Activated CD4-positive, alpha-beta T cell treated with anti-CD3 and anti-CD28 coated beads for 36 hours (primary cell): ENCODE measurements at places on chromosomes 3 and 15. TPM values are rescaled to one million over a fixed set of nuclear protein-coding genes. Genes with fewer than 3 reads are reported as not detected.
A peak's percentile ranks its signal among the peaks of the same experiment; 100 is the strongest.

- peaks cover 6% of the 10 kb centered on the region for H3K27me3 ChIP-seq
- H3K4me3 ChIP-seq, result no peak overlapping the region
- H3K4me1 ChIP-seq, result peaks cover 36% of the 10 kb centered on the region
- no peaks in the 10 kb centered on the region for H3K36me3 ChIP-seq
- peak; percentile 87 for DNase-seq
- no peak overlapping the region for H3K27ac ChIP-seq
These were observed 130.2 kb upstream of the TPRG1 start for GRCh38 chr3:189041482-189042090.

- no peak overlapping the region for H3K4me3 ChIP-seq
- H3K27ac ChIP-seq, result no peak overlapping the region
- H3K27me3 ChIP-seq, result no peaks in the 10 kb centered on the region
- no peaks in the 10 kb centered on the region for H3K4me1 ChIP-seq
These were observed 24.2 kb downstream of the PFKFB4 start for GRCh38 chr3:48532271-48532976.

Gene CISH
- total RNA-seq, result 265 TPM

Gene PLIN1
- total RNA-seq, result 0.41 TPM

Gene ARL6IP5
- 60.4 TPM for total RNA-seq

Gene CCDC39
- total RNA-seq, result not detected

Gene RPL4
- total RNA-seq, result 4,959 TPM

DNA sequence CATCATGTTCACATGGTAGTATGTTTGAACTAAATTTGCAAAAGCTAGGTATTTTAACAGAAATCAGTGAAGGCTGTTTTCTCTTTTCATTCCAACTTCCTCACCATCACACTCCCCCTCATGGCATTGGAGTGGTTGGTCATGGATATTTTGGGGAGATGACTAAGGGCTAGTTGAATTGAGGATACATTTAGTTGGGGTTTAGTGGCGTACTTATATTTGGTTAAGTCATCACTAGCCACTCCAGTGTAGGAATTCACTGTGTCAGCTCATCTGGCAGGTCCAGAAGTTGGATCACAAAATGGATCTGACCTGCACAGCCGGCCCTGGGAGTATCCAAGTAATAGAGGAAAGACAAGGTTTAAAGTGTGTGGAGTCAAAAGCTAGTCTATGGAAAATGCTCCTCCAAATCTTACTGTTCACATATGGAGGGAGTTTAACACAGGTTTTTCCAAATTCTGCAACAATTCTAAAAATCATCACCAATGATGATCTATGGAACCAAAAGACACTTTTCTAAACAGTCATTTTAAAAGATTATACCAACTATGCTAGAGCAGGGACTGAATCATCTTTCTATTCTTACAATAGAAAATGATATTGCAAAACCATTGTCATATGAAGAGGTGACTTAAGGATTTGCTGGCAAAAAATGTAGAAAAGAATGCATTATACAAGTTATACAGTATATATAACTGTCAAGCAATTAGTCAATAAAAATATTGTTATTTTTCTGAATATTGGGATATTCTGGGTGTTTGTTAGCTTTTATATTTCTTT, 247.8 kb upstream of the PEX5L start:
- H3K4me1 ChIP-seq, result no peaks in the 10 kb centered on the region
- H3K36me3 ChIP-seq, result no peaks in the 10 kb centered on the region
- H3K4me3 ChIP-seq, result no peak overlapping the region
- DNase-seq, result no peak
- peaks cover 2% of the 10 kb centered on the region for H3K27me3 ChIP-seq

- no peaks in the 10 kb centered on the region for H3K36me3 ChIP-seq
- peaks cover 2% of the 10 kb centered on the region for H3K4me1 ChIP-seq
- no peak overlapping the region for H3K27ac ChIP-seq
- no peak overlapping the region for H3K4me3 ChIP-seq
These were observed 91.4 kb upstream of the LRIG1 start for GRCh38 chr3:66592016-66592761.

Gene ISLR
- not detected for total RNA-seq

DNA sequence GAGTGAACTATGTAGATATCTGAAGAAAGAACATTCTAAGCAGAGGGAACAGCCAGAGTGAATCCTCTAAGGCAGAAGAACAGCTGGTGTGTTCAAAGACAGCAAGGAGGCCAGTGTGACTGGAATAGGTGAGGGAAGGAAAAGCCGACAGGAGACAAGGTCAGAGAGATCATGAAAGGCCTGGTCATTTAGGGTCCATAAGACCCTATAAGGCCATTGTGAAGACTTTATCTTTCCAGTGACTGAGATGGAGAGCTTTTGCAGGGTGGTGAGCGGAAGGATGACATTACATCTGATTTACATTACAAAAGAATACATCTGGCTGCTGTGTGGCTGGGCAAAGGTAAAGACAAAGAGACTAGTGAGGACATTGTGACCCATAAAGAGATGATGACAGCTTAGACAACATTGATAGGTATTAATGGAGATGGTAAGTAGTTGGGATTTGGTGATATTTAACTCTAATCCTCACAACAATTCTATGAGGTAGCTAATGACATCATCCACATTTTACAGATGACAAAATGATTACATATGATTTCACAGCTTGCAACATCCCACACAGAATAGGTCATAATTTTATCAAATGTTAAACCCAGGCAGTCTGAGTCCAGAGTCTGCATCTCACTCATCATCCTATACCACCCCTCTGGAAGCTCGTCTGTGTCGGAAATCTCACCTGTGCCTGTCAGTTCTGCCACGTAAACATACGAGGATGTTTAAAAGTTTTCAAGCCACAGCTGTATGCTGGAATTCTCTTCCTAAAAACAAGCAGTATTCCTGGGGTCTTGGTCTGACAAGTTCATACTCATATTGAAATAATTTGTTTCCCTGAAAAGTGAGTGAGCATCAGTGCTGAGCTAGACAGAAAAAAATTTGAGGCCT, 70.2 kb upstream of the PIK3R4 start:
- H3K36me3 ChIP-seq, result no peaks in the 10 kb centered on the region
- no peak overlapping the region for H3K4me3 ChIP-seq
- no peaks in the 10 kb centered on the region for H3K4me1 ChIP-seq
- H3K27ac ChIP-seq, result no peak overlapping the region
- H3K27me3 ChIP-seq, result peaks cover 2% of the 10 kb centered on the region

DNA sequence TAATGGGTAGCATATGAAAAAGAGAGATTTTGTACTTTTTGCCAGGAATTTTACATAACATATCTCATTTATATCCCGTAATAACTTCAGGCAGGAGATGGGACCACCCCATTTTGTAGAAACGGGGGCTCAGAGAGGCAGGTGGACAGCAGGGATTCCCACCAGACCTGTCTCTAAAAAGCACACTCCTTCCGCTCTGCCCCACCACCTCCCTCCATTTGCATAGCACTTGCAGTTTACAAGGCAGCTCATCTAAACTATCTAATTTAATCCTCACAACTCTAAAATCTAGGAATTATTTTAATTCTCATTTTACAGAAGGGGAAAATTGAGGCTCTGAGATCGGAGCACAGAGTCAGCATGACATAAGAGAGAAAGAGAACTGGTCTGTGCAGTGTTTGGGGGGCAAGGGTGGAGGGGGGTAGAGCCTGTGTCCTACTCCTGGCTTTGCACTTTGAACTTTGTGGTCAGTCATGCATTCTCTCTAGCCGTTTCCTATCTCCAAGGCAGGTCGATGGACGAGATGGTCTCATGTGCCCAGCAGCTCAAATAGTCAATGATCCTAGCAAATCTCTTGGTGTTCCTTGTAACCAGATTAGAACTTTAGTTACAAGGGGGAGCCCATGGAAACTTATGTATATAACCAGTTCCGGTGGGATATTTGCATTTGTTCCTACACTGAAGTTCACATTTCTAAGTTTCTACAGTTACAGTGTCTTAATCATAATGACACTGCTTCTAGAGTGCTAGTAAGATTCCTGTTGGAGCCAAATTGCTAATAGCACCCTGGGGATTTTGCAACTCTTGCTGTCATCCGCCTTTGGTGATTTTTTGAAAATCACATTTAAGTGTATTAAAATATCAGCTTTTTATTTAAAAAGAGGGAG, 18.6 kb downstream of the CRYGS start:
- no peaks in the 10 kb centered on the region for H3K27me3 ChIP-seq
- no peak for DNase-seq
- peaks cover 7% of the 10 kb centered on the region for H3K36me3 ChIP-seq
- H3K4me1 ChIP-seq, result peaks cover 49% of the 10 kb centered on the region

DNA sequence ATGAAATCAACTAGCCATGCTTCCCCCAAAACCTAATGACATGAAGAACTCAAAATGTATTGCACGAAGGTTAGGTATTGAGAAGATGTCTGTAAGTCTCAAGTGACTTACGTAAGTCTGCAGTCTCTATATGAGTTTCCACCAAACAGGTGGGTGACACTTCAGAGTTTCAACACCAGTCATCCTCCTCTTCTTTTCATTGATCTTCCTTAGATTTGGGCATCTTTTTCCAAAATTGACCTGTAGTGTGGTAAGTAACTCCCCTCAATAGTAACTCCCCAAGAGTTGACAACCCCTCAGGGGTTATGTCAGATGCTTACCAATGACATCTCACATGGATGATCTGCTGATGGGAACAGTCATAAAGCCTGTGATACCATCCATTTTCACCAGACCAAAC, 46.1 kb downstream of the GPR176 start:
- H3K27me3 ChIP-seq, result peaks cover 2% of the 10 kb centered on the region
- no peak for DNase-seq
- H3K36me3 ChIP-seq, result no peaks in the 10 kb centered on the region
- no peak overlapping the region for H3K27ac ChIP-seq
- H3K4me1 ChIP-seq, result peaks cover 10% of the 10 kb centered on the region

DNA sequence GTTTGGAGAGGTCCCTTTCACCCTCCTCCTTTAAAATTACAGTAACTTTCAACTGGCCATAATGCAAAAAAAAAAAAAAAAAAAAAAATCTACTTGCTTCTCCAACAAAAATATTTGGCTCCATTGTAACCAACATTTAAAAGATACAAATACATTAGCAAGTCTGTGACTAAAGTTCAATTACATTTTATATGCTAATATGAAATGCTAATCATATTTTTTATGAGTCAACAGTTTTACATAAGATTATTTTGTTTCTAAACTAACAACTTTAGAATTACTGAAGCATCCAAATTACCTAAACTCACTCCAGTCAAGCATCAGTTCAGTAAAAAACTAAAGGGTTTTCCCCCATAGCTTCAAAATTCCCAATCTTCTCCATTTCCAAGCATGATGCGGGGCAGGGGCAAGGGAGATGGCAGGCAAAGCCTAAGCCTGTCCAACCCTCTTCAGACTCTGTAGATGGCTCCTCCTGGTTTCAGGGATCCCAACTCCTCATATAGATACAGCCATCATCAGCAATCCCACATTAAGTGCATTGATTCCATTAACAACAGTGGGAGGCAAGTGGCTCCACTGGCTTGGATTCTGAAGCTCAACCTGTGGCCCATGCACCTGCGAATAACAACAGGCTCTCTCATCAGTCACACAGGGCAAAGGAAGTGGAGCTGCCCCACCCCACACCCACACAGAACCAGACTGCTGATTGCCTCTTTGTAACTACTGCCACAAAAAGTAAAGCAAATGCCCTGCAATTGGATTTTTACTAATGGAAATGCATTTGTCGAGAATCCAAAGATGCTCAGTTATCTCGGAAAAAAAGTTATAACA, 15.0 kb downstream of the SFMBT1 start:
- peak; percentile 73 for DNase-seq
- H3K27ac ChIP-seq, result peak overlapping the region; percentile 82
- H3K36me3 ChIP-seq, result no peaks in the 10 kb centered on the region
- no peaks in the 10 kb centered on the region for H3K27me3 ChIP-seq
- H3K4me1 ChIP-seq, result peaks cover 53% of the 10 kb centered on the region
